ENCODE measurements at places on chromosomes 11 and 22.

- DNase-seq: no peak
Observed at GRCh38 chr22:33829546-33830280, 90.6 kb downstream of the LARGE1 start.

- no peak for DNase-seq
Observed at GRCh38 chr22:22752556-22753477, 108.4 kb downstream of the GGTLC2 start.

DNA sequence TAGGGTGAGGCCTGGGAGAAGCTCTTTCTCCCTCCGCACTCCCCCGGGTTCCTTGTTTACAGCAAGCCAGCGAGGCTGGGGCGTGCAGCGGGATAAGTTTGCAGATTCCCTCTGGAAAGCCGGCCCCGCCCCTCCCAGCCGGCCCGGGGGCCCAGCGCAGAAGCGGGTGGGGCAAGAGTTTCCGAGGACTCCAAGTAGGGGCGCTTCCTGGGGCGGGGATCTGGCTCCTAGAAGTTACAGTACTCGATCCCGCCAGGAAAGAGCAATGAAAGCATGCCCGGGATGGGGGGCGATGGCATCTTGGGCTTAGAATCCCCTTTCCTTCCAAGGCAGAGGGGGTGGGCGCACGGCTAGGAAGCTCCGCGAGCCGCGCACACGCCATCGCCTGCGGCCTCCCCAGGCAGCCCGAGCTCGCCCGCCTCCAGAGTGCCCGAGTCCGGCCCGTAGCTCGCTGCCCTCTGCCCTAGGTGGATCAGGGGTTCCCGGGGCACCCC lies 385 bp downstream of the TST start:
- DNase-seq: no peak

GRCh38 chr11:55697817-55698216 lies 35.8 kb downstream of the OR4C6 start:
- no peak for DNase-seq

Measured in T-helper 17 cell (primary cell).